ENCODE measurements at places on chromosomes 5 and 9.

DNA sequence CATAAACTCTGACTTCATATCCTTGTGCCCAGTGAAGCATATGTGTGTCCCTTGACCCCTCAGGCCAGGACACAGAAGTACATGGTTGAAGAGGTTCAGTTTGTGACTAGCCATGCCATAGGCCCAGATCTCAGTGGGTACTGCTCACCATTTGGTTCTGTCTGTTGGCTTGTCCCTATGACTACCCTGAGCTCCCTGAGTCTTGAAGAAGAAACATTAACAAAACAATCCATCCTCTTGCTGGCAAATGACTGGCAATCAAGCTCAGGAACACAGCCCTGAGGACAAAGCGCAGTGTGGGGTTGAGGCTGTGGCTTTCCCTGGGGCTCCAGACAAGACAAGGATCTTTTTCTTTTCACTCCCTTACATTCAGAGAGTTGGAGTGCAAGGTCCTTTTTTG, 46.3 kb downstream of the TNFAIP8 start:
- DNase-seq, result no peak

GRCh38 chr5:174300941-174301761, 255.6 kb downstream of the NSG2 start:
- no peak for DNase-seq

DNA sequence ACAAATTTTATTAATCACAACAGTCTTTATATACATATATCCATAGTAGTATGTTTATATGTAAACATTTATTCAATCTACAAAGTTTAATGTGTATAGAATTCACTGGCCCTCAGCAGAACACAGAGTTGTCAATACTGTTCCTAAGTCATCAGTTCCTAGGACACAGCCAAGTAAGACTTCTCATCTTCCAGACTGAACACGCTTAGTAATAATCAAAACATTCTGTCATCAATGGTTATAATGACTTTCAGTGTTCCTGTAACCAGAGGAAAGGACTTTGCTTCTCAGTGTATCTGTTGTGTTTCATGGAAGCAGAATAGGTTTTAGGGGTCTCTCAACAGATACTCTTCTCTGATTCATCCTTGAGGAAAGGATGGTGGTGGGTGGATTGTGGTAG, 82.2 kb downstream of the SMIM23 start:
- no peak for DNase-seq

- DNase-seq, result no peak
Observed at GRCh38 chr5:89043676-89044075, 160.7 kb upstream of the MEF2C start.

DNA sequence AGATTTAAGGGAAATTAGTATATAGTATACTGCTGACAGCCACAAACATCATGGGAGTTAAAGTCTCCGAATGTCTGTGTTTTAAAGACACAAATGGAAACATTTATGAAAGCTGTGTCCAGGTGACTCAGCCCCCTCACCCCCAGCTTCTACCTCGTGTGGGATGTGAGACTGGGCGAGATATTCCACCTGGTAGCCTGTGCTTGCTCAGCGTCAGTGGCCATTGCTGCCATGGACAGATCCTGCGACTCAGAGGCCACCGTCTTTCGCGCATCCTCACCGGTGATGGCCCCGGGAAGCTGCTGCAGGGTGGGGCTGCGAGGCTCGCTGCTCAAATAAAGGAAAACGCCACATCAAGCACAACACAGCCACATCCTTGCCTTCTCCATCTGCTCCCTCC, 31.2 kb upstream of the EXOC3 start:
- DNase-seq, result no peak

GRCh38 chr5:161230221-161230620, 316.3 kb downstream of the GABRB2 start:
- DNase-seq, result no peak

DNA sequence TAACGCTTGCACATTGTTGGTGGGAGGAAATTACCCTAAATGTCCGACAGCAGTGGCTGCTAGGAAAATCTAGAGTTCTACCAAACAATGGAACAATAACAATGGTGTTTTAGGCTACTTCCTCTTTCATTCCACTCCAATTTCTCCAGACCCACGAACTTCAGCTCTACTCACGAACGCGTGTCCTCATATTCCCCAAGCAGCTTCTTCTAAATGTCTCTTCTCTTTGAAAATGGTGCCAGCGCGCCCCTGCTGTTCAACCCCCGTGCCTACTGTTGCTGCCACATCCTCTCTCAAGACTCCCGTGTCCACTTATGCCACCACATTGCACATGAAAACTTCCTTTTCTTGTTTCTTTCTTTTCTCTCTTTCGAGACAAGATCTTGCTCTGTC, 25.6 kb downstream of the OR2V2 start:
- no peak for DNase-seq

- no peak for DNase-seq
Observed at GRCh38 chr5:79474367-79475151, 39.4 kb downstream of the HOMER1 start.
